Epithelial cell of proximal tubule (primary cell): ENCODE measurements at places on chromosomes 6 and 20. TPM values are rescaled to one million over a fixed set of nuclear protein-coding genes. Genes with fewer than 3 reads are reported as not detected.

MAP7 gene
- 12.9 and 16.1 TPM in 2 replicates for total RNA-seq

SIRPA gene
- total RNA-seq: 49.8 and 50.6 TPM in 2 replicates

- no peak for DNase-seq
These were observed 8.2 kb upstream of the HRH3 start for GRCh38 chr20:62227977-62228958.

- no peak for DNase-seq
These were observed 14.6 kb downstream of the GMDS start for GRCh38 chr6:2230659-2231277.

GRCh38 chr6:14476793-14477531 is 359.4 kb downstream of the CD83 start:
- DNase-seq: peak; percentile 86

DDO gene
- total RNA-seq: 0.07 TPM in 1 of 2 replicates, not detected in the other

DNA sequence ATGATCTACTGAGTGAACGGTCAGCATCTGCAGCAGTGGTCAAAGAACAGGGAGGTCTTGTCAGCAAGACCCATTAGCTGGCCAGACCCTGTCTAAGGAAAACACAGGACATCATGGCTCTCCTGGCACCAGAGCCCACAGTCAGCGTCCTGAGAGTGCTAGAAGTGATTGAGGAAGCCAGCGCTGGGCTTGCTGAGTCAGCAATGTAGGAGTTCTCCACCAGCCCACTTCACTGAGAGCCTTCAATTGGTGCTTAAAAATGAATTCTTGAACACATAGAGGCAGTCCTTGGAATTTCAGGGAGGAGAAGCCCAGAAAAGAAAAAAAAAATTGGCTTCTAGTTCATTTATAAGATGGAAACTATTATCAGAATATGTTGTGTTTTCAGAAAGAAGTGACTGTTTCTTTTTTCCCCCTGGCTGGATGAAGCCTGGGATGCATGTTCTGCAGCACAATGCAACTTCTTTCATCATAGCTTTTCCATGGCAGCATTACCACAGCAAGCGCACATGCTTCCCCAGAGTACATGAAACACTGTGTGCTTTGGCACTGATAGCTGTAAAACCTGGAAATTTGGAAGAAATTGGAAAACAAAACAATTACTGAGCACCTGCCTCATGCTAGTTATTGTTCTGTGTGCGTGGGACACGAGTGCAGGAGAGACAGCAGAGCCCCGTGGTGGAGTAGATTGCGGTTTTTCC is 899.9 kb downstream of the C6orf118 start:
- no peak for DNase-seq

- DNase-seq: no peak
These were observed 32.4 kb downstream of the MDGA1 start for GRCh38 chr6:37665304-37665703.

- no peak for DNase-seq
These were observed 328.1 kb upstream of the ARID1B start for GRCh38 chr6:156449128-156449527.

GRCh38 chr6:38420207-38420606 is 219.5 kb downstream of the BTBD9 start:
- no peak for DNase-seq

DNA sequence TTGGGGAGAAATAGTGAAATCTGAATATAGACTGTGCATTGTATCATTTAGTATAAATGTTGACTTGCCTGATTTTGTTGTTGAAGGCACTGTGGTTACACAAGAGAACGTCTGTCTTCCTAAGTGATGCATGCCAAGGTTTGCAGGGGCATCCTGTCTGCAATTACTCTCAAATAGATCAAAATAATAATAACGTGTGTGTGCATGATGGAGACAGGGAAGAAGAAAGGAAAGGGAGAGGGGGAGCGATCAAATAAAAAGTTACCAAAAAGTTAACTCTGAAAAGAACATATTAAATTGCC is 14.4 kb downstream of the PREX1 start:
- DNase-seq: no peak

DNA sequence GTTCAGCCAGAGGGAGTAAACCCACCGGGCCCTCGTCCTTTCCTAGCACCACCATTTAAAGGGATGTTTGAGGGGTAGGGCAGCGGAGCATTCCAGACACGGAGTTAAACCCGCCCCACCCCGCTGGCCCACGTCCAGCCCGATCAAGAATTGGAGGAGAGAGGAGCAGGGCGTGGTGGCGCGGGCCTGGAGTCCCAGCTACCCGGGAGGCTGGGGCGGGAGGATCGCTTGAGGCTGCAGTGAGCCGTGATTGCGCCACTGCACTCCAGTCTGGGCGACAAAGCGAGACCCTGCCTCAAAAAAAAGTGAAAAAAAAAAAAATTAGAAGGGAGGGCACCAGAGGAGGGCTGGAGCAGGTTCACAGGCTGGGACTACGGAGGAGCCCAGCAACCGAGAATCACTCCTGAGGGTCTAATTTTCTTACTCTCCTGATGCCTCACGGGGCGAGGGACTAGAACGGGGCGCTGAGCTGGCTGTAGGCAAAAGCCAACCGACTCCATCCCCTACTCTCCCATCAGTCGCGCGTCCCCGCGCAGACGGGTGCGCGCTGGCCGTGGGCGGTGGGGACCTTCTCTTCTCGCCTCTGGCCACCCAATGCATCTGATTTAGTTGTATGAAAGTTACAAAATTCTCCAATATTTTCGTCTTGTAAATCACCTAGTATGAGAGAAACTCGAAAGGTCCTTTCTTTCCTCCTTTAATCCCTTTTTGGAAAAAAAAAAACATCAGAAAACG is 6.1 kb upstream of the HSPA1B start:
- DNase-seq: no peak

- no peak for DNase-seq
These were observed 217.0 kb downstream of the TBX18 start for GRCh38 chr6:84547341-84547801.

- no peak for DNase-seq
These were observed 144.5 kb downstream of the MAP3K7 start for GRCh38 chr6:90442366-90442765.

- no peak for DNase-seq
These were observed 1.4 kb upstream of the LRRN4 start for GRCh38 chr20:6055161-6055783.

- DNase-seq: no peak
These were observed 8.3 kb upstream of the MMP9 start for GRCh38 chr20:46000262-46000996.

C6orf52 gene
- total RNA-seq: 2.5 TPM in 1 of 2 replicates, not detected in the other

DNA sequence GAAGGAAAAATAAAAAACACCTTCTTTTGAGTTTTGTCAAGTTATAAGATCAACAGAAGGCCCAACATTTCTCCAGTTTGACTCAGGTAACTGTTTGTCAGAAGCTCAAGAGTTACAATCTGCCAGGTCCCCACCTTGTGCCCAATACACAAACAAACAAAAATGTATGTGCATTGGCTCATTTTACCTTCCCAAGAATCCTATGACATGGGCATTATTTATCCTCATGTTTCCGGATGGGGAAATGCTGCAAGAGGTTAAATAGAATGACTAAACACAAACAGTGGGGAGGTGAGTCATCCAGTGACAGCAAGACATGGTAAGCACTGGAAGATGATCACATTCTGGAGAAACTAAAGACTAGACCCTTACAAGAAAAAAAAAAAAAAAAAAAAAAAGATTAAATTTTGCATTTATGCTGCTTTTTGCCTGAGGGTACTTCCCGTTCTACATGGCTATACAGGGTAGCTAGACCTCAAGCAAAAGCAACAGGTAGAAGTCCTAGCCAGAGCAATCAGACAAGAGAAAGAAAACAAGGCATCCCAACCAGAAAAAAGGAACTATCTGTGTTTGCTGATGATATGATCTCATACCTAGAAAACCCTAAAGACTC is 23.6 kb upstream of the ANKRD60 start:
- peak; percentile 79 for DNase-seq

BPIFB1 gene
- not detected in 2 replicates for total RNA-seq

CCDC167 gene
- total RNA-seq: 126 and 136 TPM in 2 replicates

DNA sequence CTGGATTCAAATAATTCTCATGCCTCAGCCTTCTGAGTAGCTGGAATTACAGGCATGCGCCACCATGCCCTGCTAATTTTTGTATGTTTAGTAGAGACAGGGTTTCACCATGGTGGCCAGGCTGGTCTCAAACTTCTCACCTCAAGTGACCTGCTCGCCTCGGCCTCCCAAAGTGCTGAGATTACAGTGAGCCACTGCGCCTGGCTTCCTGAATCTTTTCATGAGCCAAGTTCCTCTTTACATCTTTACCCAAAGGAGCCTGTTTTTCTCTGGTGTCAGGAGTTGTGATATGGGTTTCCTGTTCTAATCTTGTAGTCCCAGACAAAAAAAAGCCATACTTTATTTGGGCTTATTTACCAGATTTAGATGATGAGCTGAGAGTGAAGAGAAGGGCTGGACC is 34.4 kb downstream of the PCNA start:
- no peak for DNase-seq

DNA sequence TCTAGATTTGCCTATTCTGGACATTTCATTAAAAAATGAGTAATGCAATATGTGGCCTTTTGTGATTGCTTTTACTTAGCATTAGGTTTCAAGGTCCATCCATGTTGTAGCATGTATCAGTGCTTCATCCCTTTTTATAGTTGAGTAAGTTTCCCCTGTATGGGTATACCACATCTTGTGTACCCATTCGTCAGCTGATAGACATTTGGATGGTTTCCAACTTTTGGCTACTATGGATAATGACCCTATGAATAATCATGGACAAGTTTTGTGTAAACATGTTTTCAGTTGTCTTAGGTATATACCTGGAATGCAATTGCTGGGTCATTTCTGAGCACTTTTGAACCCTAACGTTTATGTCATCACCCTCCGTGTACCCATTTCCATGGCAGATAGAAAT is 15.4 kb downstream of the METTL24 start:
- DNase-seq: no peak

- DNase-seq: no peak
These were observed 88.2 kb downstream of the RREB1 start for GRCh38 chr6:7196019-7196402.

DNA sequence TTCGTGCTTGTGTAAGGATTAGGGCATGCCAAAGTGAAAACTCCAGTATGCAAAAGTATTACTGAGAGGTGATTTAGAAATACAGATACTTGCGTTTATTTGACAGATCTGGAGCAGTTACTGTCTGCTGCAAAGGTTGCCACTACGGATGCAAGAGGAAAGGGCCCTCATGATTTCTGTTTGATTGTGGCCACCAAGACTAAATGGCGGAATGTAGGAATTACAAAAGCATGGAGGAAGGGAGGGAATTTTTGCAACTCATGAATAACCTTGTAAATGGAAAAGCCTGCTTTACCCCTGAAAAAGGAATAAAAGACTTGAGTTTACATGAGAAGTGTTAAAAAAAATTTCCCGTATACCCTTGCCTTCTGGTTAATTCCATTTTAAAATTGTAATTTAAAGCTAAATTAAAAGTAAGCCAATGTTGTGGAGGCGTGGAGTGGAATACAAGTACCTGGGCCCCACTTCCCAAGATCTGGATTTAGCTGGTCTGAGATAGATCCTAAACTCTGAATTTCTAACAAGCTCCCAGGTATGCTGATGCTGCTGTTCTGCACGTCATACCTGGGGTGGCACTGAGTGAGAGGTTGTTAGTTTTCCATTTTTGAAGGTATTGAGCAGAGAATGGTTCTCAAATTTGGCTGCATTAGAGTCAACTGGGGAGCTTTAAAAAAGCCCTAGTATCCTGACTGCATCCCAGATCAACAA is 56.6 kb upstream of the NKX2-2 start:
- no peak for DNase-seq

DNA sequence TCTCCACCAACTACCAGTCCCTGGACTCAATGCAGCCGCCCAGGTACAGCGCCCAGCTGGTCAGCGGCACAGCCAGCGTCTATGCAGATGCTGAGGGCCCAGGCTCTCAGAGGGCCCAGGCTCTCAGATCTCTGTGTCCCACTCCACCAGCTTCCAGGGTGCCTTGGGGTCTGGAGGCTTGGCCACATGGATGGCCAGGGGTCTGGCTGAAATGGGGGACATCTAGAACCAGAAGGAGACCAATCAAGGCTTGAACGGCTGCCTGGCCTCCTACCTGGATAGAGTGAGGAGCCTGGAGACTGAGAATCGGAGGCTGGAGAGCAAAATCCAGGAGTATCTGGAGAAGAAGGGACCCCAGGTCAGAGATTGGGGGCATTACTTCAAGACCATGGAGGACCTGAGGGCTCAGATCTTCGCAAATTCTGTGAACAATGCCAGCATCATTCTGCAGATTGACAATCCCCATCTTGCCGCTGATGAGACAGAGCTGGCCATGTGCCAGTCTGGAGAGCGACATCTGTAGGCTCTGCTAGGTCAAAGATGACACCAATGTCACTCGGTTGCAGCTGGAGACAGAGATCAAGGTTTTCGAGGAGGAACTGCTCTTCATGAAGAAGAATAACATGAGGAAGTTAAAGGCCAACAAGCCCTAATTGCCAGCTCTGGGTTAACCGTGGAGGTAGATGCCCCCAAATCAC is 44.1 kb upstream of the GRM4 start:
- DNase-seq: no peak

GRCh38 chr6:14918200-14918907 is 327.5 kb upstream of the JARID2 start:
- DNase-seq: no peak

GRCh38 chr20:55252521-55252920 is 752.8 kb downstream of the CBLN4 start:
- no peak for DNase-seq

- no peak for DNase-seq
These were observed 143.5 kb upstream of the MARCKS start for GRCh38 chr6:113713665-113714064.

VGLL2 gene
- total RNA-seq: not detected in 2 replicates
